Germinal center (tissue), 1 donor: ENCODE measurements at places on chromosomes 5 and 9.

DNA sequence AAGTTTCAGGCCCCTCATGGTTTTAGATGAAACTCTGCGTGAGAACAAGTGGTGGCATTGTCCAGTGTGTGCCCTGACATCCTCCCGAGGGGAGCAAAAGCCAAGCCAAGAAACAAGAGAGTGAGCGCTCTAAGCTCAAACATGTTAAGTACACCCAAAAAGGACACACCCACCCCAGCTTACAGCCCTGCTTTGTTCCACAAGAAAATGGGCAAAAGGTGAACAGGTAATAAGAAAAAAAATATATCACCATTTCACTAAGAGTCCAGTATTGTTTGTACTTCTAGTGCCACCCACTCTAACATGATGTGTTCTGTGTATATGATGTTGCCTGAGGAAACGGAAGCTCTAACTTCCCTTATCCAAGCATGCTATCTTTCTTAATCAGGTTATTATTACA is 278.2 kb downstream of the SLIT3 start:
- DNase-seq = no peak

GRCh38 chr9:134970198-134970597 is 52.5 kb upstream of the FCN1 start:
- no peak for DNase-seq

- DNase-seq = no peak
These were observed 369.5 kb downstream of the NTRK2 start for GRCh38 chr9:85038824-85039608.

DNA sequence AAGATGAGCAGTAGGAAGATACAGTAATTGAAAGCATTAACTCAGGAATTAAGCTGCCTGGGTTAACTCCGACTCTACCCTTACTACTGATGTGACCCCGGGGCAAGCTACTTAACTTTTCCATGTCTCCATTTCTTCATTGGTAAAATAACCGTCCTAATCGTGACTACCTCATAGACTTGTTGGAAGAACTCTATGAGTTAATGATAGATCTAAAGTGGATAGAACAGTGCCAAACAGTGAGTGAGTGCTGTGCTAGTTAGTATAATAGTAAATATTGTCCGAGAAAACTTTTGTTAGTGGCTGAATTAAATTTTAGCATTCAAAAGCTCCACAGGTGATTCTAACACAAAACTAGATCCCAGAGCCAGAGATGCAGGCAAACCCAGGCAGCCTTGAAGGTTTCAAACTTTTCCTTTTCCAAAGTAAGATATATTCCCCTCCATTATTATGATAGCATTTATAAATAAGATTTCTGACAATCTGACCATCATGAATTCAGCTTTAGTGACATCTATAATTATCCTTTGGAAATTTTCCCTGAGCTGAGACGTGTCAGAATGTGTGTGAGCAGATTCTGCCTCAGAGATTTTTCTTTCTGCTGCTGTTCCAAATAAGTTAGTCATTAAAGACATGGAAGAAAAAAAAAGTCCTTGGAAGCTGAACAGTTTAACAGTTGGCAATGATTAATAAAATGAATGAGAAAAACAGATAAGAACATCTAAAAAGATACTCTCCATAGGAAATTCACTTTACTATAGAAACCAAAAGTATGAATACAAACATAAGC is 369.5 kb downstream of the PRELID2 start:
- DNase-seq = no peak

DNA sequence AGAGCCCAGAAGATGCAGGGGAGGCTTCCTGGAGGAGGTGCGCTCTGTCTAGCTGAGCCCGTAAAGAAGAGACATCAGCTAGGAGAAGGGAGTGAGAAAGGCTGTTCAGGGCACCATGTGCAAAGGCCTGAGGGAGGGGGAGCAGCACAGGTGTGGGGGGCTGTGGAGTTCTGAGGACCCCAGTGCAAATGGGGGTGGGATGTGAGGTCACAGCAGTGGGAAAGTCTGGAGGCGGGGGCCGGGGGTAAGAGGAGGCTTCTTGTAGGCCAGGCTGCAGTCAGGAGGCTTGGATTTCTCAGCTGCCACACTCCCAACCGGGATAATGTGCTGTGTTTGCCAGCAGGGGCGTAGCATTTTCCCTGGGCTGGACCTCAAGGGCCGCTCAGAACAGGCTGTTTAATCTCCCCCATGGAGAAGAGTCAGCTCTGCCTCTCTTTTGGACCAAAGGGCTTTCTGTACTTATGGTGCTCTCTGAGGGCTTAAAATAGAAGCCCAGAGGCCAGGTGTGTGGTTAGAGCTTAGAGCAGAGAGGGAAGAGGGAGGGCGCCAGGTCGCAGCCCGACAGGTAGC is 5.7 kb downstream of the NEURL1B start:
- no peak for DNase-seq

GRCh38 chr5:68838157-68838718 is 255.6 kb upstream of the SLC30A5 start:
- DNase-seq = no peak

DNA sequence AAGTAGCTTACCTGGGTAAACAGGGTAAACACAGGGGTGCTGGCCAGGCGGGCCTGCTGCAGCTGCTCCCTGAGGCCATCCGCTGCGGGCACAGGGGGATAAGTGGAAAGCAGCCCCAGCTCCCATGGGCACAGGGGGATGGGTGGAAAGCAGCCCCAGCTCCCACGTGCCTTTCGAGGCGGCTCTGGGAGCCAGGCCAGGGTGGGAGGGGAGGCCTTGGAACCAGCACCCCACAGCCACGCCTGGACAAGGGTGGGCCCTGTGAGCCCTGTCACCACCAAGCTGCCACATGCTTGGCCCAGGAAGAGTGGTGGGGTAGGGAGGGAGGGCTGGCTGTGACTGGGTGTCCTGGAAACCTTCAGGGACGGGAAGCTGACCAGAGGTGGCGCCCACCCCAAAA is 7.8 kb upstream of the CARD9 start:
- no peak for DNase-seq

DNA sequence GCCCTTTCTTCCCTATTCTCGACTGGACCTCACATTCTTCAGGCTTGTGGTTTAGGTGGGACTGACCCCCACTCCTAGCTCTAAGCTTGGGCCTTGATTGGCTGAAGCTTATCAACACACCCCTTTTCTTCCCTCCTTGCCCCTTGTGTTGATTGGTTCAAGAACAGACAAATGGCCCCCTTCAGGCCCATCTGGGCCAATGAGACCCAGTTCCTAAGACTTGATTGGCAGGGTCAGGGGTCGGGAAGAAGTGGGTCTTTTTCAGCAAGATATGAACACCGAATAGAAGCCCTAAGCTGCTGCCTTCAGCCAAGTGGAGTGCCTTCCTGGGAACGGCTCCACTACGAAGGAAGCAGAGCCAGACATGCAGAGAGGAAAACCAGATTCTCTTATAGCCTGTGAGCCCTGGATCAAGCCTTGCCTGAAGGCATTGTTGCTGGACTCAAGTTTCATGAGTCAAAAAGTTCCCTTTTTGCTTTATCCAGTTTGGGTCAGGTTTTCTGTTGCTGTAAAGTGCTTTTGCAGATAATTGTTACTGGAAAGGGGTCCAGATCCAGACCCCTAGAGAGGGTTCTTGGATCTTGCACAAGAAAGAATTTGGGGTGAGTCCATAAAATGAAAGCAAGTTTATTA is 22.4 kb upstream of the NCS1 start:
- no peak for DNase-seq

DNA sequence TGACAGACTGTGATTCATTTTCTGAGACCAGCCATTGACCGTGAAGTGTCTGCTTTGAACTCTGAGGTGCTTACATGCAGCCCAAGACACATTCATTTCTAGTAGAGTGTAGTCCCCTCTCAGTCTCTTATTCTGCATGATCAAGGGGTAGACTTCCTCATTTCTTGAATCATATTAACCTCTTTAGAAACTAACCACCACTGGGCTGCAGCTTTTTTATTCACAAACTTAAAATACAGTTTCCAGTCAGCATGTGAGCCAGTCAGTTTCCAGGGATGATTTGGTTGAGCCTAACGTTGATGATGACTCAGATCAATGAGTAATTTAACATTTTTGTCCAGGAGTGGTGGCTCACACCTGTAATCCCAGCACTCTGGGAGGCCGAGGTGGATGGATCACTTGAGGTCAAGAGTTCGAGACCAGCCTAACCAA is 59.2 kb downstream of the OTULIN start:
- DNase-seq = peak; percentile 21

- DNase-seq = no peak
These were observed 602.9 kb upstream of the WWC1 start for GRCh38 chr5:167688341-167689130.

GRCh38 chr9:96363175-96363967 is 20.1 kb downstream of the SLC35D2 start:
- DNase-seq = no peak

GRCh38 chr9:115445655-115446054 is 327.7 kb upstream of the TNC start:
- DNase-seq = no peak

DNA sequence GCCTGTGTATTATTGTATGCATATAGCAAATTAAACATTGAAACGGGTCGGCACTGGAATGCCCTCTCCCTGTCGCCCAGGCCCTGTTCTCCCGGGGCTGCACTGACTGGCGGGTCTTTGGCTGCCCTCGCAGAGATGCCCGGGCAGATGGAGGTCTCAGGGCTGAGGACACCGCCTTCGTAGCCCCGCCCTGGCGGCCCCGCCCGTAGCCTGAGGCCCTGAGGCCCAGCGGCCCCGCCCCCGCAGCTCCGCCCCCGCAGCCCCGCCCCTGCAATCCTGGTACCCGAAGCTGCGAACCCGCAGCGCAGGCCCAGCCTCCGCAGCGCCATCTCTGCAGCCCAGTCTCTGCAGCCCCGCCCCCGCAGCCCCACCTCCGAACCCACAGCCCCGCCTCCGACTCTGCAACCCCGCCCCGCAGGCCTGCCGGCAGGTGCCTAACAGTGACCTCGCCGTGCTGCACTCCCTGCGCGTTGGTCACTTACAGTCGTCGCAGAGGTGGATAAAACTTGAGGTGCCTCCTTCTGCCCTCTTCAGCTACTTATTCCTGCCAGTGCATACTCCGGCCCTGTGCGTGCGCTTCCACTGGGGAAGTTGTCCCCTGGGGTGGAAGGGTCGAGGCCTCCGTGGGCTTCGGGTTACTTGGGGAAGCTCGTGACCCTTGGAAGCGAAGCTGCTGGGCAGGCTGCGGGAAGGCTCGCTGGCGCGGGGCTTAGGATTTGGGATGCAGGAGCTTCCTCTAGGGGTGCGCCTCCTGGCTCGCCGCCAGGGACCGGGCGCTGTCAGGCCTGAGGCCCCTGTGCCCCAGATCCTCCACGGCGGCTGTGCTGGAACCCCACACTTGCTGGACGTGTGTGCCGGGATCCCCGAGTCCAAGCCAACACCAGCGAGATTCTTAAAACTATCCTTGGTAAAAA is 72.3 kb downstream of the ICE1 start:
- DNase-seq = peak; percentile 92

- no peak for DNase-seq
These were observed 3.4 kb upstream of the CNTRL start for GRCh38 chr9:121071370-121071755.

- DNase-seq = no peak
These were observed 434.7 kb upstream of the DMAC1 start for GRCh38 chr9:8234316-8234715.

- DNase-seq = no peak
These were observed 615.9 kb downstream of the CHSY3 start for GRCh38 chr5:130520211-130520610.

DNA sequence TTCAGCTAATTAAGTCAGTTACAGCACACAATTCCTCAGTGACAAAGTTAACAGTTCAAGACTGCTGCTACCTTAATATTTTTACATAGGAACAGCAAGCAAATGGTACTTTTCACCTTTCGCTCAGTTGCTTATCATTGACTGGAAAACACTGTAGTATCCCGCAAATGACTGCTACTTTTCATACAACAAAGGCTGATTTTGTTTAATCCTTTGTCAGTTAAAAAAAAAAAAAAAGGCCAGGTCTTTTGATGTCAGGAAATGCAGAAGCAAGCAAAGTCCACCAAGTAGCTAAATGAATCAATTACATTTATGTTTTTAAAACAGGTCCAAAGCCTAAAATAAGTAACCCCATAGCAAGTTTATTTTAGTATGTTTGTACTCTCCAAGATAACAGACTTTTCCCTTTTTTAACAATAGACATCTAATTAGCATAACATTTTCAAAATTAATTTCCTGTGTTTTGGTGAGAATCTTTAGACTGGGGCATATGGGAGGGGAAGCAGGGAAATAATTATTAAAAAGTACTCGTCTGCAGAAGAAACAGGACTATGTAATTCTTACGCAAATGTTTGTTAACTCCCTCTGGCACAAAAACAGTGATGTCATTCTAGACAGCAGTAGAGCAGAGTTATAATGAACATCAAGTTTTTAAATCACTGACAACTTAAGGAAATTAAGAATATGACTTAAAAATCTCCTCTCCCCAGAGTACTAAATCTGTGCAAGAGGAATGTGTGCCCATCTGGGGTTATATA is 9.6 kb downstream of the PFDN1 start:
- no peak for DNase-seq

- DNase-seq = no peak
These were observed 265.8 kb upstream of the IRX4 start for GRCh38 chr5:2148312-2149194.

DNA sequence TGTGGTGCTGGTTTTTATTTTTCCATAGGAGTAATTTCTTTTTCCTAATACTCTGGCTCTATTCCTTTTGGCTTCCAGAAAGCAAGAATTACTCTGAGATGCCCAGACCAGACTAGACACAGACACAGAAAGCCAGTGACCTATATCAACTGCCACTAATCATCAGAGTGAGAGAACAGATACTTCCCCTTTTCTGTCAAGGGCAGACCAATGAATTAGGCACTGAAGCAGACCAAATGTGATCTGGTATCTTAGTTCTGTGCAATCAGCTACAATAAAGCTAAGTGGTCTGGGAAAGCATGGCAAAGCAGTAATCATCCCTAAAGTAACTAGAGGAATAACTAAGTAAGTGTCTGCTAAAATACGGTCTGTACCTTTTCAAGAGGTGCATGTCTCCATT is 239.1 kb downstream of the ELAVL2 start:
- DNase-seq = no peak

GRCh38 chr9:127683723-127684122 is 23.1 kb upstream of the CFAP157 start:
- DNase-seq = no peak

GRCh38 chr5:122352331-122352730 is 40.3 kb downstream of the SNCAIP start:
- no peak for DNase-seq

DNA sequence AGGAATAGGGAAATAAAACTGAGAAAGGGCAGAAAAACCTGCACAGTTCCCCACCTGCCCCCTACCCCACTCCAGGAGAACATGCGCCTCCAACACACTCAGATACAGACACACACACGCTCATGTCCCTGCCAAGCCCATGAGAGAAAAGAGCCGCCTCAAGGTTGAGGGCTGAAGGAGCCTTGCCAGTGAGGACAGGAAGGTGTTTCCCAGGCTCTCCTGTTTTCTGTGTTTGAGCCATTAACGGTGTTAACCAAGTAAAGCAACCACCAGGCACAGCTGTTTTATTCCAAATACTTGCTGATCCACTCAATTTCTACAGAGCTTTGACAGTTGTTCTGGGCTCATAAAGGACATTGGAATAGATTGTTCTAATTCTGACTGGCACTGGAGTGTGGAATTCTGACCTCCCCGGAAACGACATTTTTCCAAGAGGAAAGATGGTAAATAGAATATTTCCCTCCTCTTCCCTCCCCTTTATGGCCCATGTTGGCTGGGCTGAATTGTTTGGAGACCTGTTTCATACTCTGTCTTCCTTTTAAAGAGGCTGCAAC is 238.0 kb downstream of the DMAC1 start:
- no peak for DNase-seq
